Central memory CD4-positive, alpha-beta T cell (primary cell): ENCODE measurements at places on chromosomes 1 and 21.

GRCh38 chr1:1084372-1085170 is 10.5 kb upstream of the RNF223 start:
- DNase-seq = no peak

- no peak for DNase-seq
Observed at GRCh38 chr1:89354205-89354604, 9.7 kb upstream of the GBP6 start.

GRCh38 chr1:44777969-44778635 is 2.8 kb downstream of the RPS8 start:
- no peak for DNase-seq

- no peak for DNase-seq
Observed at GRCh38 chr1:213821175-213821942, 166.4 kb upstream of the PROX1 start.

DNA sequence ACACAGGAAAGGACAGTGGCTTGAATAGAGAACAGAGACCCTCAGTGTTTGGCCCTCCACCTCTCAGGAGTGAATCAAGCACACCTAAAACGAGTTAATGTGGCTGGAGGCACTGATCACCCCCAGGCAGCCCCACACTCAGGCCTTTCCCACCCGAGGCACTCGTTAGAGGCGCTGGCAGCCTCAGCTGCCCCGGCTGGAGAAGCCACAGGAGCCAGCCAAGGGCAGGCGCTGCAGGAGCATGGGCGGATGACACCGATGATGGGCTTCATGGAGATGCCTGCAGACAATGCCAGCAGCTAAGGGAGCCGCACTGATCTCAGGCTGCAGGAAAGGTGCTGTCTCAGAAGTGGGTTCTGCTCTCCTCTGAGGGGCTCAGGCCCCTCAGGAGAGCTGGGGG is 24.1 kb upstream of the ABCG1 start:
- DNase-seq = no peak

DNA sequence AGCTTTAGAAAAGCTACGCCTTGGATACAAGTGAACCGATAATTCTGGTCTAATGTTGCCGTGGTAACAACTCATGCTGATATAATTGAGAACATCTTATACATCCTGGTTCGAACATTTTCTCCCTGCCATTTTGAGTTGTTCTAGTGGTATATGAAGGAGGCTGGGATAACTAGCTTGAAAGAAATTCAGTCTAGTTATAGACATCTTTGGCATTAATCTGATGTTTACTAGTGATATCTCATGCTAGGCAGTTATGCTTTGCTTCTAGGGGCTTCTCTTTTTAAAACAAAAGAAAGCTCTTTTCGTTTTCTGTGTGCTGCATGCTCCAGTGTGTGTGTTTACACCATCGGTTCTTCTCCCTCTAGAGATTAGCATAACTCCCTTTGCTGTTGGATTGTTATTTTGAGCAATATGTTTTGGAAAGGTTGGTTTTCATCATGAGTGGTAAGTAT is 20.5 kb downstream of the PRKACB start:
- DNase-seq = no peak

- DNase-seq = no peak
Observed at GRCh38 chr1:6963912-6964307, 178.7 kb downstream of the CAMTA1 start.

DNA sequence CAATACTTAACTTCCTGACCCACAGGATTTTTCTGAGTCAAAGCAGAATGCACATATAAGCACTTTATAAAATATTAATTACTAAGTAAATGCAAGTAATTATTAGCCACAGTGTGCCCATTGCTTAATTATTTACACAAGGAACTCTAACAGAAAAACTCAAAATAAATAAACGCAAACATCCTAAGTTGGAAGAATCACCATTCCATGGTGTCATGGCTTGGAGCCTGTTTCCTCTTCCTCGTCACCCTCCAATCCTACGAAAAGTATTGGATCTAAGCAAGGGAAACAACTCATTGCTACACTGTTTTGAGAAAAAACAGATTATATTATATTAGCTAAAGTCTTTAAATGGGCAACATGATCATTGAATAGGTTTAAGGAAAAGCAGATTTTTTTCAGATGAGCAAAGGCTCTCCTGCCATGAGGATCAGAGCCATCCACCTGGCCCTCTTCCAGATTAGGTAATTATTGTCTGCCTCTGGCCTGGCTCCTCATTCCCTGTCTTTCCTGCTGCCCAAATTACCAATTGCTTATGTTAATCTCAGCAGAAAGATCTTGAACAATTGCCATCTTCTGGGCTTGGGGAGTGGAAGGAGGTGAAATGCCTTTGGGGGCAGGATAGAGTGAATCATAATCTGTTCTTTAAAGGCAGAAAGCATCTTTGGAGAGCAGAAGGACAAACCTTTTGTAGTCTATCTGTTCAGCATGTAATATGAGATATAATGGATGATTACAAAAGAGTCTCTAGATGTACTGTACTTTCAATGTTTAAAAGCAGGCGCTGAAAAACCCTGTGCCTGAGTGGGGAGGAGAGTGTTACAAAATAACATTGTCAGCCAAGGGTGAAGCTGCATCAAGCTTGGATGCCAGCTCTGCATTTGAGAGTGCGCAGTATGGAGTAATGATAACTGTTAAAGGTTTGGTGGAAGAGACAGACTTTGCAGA is 121.2 kb downstream of the DUSP10 start:
- no peak for DNase-seq

GRCh38 chr1:34746785-34747637 is 7.8 kb upstream of the GJB5 start:
- DNase-seq = no peak

- DNase-seq = no peak
Observed at GRCh38 chr1:246591958-246592357, 25.7 kb downstream of the CNST start.

DNA sequence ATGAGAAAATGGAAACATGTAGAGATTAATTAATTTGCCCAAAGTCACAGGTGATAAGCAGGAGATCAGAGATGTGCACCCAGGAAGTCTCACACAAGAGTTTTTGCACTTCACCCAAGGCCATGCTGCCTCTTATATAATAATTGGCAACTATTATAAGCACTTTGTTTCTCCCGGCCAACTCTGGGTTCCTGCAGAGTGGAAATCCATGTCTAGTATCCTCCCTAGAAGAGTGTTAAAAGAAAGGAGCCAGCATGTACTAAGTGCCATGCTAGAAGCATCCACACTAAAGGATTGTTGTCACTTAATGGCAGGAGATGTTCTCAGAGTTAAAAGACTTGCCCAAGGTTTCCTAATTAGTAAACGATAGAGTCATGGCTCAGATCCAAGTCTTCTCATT is 470.3 kb downstream of the OMA1 start:
- no peak for DNase-seq

DNA sequence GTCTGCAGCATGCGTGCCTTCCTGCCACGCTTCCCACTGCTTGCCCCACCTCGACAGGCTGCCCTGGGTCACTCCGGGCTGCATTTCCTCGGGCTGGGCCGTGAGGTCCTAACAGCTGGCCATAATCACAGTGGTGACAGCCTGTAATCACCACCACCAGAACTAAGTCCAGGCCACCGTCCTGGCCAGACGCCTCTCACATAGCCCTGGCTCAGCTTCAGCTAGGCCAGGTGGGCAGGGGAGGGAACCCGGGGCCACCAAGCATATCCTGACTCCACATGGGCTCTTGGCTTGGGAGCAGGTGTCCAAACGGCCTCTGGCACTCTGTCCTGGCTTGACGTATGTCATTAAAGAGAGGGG is 229.5 kb downstream of the TRABD2B start:
- DNase-seq = no peak

DNA sequence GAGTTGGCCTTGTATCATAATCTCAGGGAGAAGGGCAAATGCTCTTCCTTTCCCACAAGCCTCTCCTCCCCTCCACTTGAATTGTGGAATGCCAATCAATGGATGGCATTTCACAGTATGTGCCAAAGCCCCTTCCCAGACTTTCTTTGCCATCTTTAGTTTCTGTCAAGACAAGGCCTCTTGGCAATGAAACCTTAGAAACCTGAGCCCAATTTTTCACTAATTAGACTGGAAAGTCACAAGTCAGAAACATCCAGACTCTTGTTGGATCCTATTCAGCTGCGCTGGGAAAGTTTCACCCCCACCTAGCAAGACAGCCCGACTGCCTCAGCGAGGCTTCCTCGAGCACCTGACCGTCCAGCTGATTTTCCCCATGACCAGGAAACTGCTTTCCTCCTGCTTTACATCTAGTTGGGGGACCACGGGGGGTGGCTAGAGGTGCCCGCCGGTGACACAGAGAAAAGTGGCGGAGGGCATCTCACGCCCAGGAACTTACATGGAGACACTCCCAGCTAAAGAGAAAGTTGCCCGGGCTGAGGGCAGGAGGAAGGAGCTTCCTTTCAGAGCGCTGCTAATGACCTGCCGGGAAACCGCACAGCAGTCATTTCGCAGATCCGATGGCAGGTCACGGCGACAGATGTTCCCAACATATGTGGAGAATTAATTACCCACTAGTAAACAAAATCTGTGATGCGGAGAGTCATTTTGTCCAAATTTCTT is 302.6 kb upstream of the RRP15 start:
- no peak for DNase-seq

DNA sequence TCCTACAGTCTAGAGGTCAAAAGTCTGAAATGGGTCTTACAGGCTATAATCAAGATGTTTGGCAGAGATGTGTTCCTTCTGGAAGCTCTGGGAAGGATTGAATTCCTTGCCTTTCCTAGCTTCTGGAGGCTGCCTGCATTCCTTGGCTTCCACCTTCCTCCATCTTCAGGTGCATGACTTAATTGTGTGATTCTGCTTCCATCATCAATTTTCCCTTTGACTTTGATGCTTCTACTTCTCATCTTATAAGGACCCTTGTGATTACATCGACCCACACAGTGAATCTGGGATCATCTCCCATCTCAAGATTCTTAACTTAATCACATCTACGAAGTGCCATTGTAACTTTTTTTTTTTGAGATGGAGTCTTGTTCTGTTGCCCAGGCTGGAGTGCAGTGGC is 111.4 kb downstream of the UCK2 start:
- DNase-seq = no peak

GRCh38 chr1:30777060-30777903 is 19.7 kb upstream of the LAPTM5 start:
- no peak for DNase-seq

DNA sequence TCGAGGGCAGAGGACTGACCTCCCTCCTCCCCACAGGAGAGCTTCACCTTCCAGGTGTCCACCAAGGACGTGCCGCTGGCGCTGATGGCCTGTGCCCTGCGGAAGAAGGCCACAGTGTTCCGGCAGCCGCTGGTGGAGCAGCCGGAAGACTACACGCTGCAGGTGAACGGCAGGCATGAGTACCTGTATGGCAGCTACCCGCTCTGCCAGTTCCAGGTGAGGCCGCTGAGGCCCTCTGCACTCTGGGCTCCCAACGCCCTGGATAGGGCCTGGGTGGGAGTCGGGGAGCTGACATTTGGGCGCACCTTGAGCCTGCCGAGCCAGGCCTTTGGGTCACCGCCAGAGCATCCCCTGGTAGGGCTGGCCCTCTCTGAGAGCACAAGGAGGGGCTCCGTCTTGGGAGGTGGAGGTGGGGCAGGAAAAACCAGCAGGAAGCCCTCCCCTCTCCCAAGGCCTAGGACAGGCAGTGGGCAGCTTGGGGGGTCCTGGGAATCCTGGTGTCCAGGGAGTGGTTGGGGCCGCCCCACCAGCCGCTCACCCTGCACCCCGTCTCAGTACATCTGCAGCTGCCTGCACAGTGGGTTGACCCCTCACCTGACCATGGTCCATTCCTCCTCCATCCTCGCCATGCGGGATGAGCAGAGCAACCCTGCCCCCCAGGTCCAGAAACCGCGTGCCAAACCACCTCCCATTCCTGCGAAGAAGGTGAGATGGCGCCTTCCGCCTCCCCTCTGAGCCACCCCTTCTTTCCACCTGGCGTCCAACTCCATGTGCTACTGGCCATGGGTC is 65.1 kb downstream of the PIK3CD start:
- DNase-seq = no peak

DNA sequence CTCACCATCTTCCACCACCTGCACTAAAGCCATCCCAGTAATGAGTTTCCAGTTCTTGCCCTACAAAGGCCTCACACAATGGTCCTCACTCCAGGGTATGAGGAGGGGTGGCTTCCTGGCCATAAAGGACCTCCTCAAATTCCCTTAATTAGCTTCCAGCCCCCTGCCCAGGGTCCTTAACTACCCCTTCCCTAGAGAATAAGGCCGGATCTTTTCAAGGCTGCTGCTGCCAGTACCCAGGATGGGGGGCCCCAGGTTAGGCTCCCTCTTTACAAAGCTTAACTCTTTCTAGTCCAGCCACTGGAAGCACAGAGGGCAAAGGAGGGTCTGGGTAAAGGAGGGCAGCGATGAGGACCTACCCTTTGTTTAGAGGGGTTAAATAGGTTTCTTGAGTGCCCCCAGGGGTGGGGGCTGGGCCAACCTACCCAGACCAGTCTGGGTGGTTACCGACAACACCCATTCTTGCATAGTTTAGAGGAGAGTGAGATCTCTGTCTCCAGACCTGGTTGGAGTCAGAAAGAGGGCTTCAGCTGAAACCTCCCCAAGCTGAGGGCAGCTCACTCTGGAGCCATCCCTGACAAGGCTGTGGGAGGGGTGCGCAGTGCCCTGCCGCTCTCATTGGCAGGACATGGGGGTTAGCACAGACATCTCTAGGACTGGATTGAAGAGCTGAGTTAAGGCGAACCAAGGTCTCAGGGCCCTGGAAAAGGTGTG is 7.1 kb downstream of the BLACAT1 start:
- DNase-seq = no peak

GRCh38 chr1:178774263-178774662 is 49.2 kb downstream of the RALGPS2 start:
- DNase-seq = no peak

DNA sequence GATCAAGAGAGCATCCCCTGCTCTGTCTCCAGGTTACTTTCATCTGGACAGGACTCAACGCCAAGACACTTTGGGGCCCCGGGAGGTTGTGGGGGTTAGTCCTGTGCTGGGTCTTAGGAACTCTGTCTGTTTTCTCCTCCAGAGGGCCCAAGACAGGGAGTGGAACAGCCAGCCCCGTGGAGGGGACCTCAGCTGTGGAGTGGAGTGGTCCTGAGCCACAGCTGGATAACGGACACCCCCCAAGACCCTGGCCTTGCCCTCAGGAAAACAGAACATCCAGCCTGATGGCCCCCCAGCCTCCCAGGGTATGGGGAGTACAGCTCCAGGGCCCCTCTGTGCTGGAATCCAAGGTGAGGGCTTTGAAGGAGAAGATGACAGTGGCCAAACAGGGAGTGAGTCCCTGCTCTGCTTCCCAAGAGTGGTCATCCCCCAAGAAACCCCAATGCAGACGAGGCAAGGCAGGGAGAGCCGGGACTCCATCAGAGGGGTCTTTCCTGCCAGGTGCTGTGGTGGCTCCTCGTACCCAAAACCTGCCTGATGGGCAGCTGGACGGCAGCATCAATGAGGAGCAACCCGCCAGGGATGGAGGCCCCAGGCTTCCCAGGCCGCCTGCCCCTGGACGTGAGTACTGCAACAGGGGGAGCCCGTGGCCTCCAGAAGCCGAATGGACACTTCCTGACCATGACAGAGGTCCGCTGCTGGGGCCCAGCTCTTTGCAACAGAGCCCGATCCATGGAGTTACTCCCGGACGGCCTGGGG is 3.5 kb downstream of the KIAA1614 start:
- no peak for DNase-seq

GRCh38 chr21:43274022-43274945 is 105.5 kb downstream of the CRYAA start:
- DNase-seq = no peak

- peak; percentile 14 for DNase-seq
Observed at GRCh38 chr1:113677250-113678158, 81.8 kb downstream of the PHTF1 start.

GRCh38 chr1:206706298-206706791 is 21.6 kb downstream of the MAPKAPK2 start:
- no peak for DNase-seq
